Activated naive CD4-positive, alpha-beta T cell treated with Interleukin-2 at 50 U/mL for 16 hours (primary cell): ENCODE measurements at places on chromosomes 4 and X.

DNA sequence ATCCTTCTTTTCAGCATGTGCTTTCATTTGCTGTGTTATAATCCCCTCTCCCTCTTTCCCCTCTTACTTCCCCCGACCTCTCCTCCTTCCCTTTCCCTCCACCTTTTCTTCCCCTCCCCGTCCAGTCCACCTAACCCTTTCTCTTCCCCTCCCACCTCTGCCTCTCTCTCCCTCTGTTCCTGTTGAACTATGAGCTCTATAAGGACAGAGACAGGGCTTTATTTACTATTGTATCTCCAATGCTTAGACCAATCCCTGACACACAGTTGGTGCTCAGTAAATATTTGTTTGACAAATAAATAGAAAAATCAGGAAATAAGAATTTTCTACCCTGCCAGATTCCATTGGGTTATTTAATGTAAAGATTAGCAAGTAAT, 60.8 kb downstream of the EGF start:
- DNase-seq: no peak

GRCh38 chr4:11626066-11626465, 197.4 kb upstream of the HS3ST1 start:
- DNase-seq: no peak

DNA sequence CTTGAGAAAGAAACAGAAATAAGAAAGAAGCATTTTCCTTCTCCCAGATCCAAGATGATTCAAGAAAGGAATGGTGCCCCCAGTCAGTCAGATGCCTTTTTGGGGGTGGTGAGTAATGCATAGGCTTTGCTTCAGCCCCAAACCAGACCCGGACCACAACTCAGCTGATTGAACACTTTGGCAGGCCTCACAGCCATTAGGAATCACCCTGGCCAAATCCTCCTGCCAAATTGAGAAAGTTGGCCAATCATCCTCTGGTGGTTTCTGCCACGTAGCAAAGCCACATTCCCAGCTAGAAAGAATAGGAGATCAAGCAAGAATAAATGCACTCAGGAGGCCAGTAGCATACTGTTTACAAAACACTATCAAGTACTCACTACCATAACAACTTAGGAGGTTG, 33.7 kb downstream of the FRMD7 start:
- DNase-seq: no peak

GRCh38 chr4:86114563-86114962, 245.3 kb downstream of the MAPK10 start:
- no peak for DNase-seq

- peak; percentile 22 for DNase-seq
Measured at GRCh38 chr4:184444953-184445309, 29.4 kb downstream of the IRF2 start.

GRCh38 chr4:15586066-15586465, 69.1 kb downstream of the FBXL5 start:
- no peak for DNase-seq

- DNase-seq: no peak
Measured at GRCh38 chr4:105709081-105709450, 482 bp downstream of the GSTCD start.

DNA sequence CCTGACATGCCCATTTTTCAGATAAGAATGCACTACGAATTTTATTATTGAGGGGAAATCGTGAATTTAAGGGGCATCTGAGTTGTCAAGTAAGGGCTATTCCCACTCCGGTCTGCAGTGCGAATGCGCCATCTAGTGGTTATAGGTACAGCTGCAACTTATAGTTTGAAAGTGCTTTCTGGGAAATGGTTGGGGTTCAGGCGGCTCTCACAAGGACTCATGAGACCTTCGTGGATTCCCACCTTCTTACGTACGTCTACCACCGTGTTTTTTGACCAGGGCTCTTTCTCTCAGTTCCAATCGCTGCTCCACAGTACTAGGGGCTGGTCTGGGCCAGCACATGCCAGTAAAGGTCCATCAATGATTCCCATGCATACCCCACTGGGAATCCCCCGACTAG, 12.3 kb downstream of the MSL3 start:
- DNase-seq: peak; percentile 37

GRCh38 chrX:40143001-40143400, 45.2 kb upstream of the BCOR start:
- DNase-seq: no peak

DNA sequence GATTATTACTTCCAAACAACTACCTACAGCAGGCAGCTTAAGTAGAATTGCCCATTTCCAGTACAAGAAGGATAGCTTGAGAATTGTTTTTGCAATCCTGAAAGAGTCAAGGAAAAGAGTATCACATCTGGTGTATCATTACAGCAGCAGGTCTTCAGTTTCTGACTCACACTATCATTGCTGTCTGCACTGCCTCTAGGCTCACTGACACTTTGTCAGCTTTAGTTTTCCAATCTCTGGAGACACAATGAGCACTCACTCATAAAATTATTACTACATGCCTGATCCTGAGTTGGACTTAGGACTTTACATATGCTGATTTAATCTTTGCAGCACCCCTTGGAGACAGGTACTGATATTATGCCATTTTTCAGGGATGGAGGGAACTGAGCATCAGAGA, 244.6 kb upstream of the BOD1L1 start:
- DNase-seq: no peak

- DNase-seq: no peak
Measured at GRCh38 chrX:17833954-17834353, 27.1 kb downstream of the RAI2 start.

DNA sequence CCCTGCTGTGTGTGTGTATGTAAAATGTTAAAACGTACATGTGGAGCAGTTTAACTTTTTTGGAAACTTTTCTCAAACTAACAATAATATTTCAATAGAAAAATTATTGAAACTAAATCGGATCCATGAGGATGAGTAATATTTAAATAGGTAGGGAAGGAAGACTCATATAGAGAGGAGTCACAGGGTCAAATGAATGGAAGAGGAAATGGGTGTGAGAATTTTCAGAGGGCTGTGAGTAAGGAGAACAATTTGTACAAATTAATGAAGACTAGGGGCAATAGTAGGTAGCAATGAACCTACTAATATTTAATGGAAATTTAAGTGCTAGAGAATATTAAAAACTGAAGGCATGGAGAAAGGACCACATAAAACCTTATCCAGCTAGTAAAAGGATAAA, 290.7 kb upstream of the PCDH18 start:
- DNase-seq: no peak

- no peak for DNase-seq
Measured at GRCh38 chrX:86039625-86040568, 7.5 kb downstream of the CHM start.

DNA sequence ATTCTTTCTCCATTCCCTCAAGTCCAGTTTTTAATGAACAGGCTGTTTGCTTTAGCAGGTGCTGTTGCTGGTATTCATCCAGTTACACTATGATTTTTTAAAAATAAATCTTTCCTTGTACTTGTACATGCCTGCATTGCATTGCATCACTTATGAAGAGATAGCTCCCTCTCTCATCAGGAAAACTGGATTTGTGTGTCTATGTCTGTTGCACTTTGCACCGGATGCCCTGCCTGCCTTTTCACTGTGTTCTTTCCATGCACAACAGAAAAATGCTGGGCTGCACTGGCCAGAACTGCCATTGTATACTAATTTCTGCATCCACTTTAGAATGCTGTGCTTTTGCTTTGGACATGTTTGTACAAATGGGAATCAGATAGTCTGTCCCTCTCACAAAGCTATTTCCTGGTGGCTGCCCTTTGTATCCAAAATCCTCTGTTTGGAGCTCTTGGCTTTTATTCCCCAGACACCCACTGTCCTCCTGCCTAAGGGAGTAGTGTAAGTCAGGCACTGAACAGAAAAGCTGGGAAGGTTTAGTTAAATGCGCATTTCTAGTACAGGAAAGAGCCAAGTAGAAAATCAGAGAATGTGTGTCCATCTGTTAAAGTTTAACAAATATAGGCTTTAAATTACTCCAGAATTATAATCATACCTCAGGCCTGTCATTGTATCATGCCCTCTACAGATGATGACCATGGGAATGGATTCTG, 119.1 kb downstream of the MBNL3 start:
- no peak for DNase-seq

DNA sequence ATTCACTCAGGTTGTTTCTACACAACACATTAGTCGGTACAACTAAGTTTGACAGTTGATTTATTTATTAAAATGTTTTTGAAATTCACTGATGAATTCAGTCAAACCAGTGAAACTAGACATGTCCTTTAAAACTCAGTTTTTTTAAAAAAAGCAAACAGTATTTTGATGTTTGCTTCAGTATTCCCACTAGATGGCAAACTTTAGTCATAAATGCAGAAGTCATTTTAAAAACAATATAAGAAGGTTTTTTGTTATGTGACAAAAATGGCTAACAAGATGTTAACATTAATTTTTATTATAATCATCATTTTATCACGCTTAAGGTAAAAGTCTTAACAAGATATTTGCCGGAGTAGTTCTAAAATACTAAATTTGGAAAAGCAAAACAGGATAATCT, 1337.8 kb upstream of the DIAPH2 start:
- DNase-seq: no peak

DNA sequence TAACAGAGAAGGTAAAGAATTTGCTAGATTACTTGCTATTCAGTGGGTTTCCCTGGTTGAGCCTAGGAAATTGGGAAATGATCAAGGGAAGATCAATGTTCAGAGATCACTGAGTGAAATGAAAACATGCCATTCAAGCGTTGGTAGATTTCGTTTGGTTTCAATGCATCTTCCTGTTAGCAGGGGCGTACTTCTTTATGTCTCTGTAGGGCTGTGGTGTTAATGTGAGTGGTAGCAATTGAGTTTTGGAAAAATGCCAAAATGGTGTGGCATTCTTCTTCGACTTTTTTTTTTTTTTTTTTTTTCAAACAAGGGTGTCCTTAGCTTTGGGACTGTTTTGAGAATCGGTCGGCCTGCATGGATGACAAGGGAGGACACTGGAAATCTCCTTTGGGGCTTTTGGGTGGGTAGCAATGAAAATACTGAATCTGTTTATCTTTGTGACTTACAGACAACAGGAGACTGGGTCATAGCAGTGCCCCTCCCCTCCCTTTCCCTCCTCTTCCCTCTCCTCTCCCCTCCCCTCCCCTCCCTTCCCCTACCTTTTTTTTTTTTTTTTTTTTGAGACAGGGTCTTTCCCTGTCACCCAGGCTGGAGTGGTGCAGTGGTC, 50.4 kb downstream of the SPRY1 start:
- no peak for DNase-seq

DNA sequence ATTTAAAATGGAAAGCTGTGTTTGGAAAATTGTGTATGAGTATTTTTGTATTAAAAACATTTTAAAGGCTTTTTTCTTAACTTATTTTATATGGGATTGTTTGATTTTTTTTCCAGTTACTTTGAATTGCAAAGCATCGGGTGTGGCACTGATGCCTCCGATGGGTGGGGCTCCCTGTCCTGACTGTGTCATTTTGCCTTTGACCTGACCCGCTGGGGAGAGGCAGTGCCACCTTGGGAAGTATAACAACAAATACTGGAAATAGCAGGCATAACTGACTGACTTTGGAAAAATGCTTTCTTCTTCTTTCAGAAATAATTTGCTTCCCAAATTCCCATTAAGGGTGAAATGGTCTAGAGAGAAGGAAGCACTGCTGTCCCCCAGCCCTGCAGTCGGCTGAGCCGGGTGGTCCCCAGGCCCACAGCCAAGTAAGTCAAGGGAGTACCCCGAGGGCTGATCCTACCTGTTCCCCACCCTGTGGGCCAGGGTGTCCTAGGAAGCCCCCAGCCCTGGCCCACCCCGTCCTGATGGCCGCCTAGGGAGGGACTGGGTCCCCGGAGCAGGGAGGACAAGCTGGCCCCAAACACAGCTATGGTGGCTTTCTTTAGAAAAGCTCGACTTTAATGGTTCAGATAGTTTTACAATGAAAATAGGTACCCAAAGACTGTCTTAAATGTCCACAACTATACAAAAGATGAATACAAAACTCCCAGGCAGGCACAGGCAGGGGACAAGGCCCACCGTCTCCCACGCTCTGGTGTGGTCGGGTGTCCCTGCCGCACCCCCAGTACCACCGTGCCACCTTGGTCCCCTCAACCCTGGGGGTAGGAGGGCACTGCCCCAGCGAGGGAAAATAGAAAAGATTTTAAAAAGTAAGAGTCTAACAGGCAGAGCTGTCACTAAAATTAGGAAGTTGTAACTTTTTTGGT, 26.4 kb downstream of the NELFA start:
- DNase-seq: no peak

GRCh38 chr4:154606728-154607723, 5.4 kb downstream of the FGG start:
- no peak for DNase-seq

DNA sequence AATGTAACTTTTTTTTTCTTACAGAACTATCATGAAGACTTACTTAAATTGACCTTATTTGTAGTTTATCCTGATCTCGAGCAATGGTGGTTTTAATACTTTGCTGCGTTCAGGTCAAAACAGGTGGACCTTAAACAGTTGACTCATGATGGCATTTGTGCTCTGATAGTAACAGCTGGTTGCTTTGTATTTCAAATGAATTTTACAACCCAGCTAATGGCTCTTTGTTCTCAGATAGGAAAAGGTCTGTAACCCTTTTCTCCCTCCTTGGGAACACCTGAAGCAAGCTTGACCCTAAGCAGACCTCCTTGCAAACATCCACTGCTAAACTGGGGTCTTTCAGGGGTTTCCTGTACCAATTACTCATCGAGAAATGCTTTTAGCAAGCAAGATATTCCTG, 79.2 kb downstream of the F11 start:
- DNase-seq: no peak

DNA sequence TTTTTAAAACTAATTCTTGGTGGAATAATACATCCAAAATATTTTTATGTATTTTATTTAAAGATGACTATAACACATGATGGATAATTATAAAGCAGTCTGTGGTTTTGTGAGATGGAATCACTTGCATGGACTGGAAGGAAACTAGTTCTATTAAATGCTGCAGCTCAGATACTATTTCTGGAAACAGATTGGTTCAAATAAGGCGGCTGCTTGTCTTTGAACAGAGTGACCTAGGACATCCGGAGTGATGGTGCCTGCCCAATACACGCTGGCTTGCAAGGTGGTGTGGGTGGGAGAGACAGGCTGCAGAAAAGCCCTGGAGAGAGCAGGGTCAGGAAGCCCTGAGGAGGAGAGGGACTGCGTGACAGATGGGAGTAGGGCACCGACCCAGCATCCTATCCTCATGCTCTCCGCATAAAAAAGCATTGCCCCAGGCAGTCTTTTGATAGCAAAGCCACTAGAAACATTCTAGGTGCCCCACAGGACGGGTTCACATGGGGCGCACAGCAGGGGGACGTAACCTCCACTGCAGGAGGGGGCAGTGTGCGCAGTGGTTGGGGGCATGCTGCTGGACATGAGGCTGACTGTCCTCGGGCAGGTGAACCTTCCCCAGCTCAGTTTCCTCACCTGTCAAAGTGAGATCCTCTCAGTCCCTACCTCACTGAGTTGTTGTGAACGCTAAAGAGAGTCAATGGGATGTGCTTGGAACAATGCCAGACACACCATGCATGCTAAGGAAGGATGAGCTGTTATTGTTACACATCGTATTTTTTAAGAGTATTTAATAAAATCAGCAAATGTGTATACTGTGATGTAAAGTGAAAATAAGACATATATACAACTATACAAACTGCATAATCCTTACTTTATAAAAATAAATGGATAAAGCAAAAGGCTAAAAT, 71.3 kb downstream of the EVC2 start:
- DNase-seq: no peak

GRCh38 chr4:3202836-3203820, 45.8 kb upstream of the MSANTD1 start:
- peak; percentile 44 for DNase-seq
